ENCODE measurements at places on chromosomes 2 and 18.

- no peak for DNase-seq
These were observed 274.6 kb upstream of the CCDC68 start for GRCh38 chr18:55233857-55234256.

GRCh38 chr18:12857991-12858544, 26.0 kb downstream of the PTPN2 start:
- DNase-seq = no peak

DNA sequence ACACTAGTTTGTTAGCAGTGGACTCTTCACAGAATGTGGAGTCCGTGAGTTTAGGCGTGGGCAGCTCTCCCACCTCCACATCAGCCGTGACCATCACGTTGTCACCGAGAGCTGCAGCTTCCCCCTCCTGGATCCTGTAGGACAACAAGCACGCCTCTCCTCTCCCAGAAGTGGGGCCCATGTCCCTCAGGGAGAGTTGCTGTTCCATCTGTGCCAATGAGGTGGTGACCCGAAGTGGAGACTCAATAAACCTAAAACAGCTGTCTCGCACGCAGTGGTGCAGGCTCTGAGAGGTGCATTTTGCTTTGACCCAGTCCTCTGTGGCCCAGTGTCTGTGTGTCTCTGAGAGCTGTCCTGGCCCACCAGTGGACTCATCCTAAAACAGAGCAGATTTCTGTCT, 456.5 kb upstream of the SOX11 start:
- DNase-seq = no peak

DNA sequence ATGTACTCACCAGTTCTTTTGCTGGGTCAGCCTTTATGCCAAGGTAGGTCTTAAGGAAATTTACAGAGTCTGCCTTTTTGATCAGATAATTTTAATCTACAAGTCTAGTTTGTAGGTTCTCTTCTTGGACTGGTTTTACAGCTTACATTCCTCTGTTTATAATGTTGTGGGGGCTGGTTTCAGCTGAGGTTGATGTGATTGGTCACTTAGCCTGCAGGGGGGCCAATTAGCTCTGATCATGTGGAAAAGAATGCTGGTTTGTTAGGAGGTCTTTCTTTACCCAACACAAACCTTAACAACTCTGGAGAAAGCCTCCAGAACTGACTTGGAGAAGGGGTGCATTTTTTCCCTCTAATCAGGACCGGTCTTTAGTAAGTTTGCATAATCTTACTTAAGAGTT, at the start of gene KCNJ13:
TSS of gene KCNJ13 (minus strand) at position 131 of the 400 bp plus-strand sequence. CDS start 5,203 bp downstream, outside the sequence.
- no peak for DNase-seq

DNA sequence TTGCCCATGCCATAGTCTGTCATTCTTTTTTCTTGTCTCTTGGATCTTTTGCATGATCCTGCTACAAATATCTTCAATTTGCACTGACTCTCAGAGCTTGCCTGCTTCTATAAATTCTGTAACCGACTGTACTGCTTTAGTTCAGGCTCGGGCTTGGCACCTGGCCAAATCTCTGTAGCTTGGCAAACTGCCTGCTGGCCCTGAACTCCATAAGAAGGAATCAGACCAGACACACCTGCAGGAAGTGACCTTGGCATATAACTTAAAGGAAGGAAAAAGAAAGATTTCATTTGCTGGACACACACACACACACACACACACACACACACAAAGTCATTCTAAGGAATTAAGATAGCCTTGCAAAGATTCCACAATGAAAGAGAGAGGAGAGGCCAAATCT, 291.2 kb upstream of the DDX18 start:
- no peak for DNase-seq

DNA sequence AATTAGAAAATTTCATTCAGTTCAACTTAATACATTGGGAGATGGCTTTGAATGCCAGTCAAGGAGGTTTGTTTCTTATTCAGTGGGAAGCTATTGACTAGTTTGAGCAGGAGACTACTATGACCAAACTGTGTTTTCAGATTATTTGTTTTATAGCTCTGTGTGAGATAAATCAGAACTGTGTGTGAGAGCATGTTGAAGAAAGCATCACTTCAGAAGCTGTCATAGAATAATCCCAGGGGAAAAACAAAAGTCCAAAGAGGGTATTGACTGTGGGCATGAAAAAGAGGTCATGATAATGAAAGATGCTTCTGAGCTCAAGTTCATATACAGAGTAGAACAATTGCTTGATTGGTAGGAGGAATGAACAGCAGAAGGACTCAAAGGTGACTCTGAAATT, 160.6 kb downstream of the MAP2 start:
- DNase-seq = no peak

- DNase-seq = no peak
These were observed 4.2 kb upstream of the CTDSP1 start for GRCh38 chr2:218395456-218395825.

- no peak for DNase-seq
These were observed 191.6 kb downstream of the BABAM2 start for GRCh38 chr2:28082131-28082530.

DNA sequence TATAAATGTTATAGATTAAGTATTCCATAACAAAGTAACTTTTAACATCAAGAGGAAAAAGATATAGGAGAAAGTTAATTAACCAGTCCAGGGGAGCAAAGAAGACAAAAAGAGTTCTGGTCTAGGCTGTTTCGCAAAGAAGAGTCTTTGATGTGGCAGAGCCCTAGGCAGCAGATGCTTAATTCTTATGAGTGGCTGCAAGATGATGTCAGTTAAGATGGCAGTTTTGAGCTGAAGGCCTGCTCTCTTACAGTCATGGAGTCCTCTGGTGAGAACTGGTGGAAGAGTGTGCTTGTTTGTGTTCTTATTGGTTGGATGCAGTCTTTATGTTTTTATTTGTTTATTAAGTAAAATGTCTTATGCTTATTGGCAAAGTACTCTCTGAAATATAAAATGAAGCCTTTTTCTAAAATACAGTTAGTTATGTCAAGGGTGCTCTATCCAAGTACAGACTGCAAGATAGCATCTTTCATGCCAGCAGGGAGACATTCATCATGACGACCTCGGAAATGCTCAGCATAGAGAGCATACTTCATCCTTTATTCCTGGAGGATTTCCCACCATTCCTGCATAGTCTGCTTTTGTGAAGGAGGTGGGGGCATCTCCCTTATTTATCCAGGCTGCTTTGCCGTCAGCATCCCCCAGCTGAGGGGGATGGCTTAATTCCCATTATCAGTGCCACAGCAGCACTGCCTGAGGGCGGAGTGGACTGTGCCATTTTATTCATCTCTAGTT, 38.9 kb upstream of the SERPINE2 start:
- DNase-seq = no peak

DNA sequence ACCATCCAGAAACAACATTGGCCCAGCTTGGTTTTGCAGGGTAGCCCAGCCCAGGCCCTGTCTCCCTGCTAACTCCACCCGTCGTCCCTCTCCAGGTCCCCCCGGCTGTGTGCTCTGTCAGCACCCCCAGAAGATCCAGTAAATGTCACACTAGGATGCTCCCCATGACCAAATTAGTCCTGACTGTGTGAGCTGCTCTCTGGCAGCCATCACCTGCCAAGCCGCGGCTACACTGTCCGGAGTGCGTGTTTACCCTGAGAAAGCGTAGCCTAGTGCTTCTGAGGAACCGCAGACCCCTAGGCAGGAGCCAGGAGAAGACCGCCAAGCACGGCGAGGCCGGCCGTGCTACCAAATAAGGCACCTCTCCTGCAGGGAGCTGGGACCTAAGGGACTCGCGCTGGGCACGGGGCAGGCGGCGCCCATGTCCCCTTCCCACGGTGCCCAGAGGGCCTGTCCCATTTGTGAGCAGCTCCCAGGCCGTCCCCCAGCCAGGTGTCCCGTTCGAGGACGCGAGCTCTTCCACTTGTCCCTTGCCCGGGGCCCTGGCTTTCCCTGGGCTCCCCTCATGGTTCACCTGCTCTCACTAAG, 849.9 kb downstream of the RNF144A start:
- no peak for DNase-seq

DNA sequence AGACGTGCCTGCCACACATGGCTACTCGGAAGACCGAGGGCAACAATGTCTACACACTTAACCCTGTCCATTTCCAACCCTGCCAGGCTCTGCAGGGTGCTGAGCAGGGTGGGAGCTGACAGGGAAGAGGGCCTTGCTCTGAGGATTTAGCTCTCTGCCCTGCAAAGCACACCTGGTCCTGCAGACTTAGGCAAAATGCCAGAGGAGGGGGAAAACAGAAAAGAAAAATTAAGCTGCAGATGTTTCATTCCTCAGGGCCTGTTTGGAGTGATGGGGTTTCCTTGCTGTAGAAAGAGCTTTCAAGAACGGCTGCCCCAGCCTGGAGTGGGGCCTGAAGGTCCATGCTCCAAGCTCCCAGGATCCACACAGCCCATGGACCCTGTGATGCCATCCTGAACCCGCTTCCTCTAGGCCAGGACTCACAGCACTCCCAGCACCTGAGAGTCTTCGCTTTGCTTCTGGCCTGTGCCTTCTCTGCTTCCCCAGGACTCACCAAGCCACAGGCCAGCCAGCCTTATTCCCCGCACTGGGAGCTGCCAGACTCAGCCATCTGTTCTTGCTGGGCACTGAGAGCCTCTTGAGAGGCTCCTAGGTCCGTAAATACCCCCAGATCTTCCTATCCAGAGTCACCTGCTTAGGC, 9.1 kb upstream of the TEX51 start:
- no peak for DNase-seq

DNA sequence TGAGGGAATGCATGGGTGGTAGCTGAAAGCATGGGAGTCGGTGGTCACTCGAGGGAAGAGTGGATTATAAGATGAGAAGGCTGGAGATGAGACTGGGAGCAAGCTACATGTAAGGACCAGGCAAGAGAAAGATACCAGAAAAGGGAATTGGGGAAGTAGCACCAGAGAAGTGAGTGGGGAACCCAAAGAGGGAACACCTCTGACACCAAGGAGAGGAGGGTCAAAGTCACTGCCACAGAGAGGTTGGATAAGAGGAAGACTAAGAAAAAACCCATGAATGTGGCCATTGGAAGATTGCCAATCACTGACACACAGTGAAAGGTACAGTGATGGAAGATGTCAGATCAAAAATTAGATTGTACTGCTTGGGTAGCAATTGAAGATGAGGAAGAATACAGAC, 473.9 kb downstream of the BCL11A start:
- DNase-seq = no peak

GRCh38 chr2:63891488-63892030, 49.9 kb downstream of the UGP2 start:
- DNase-seq = no peak

GRCh38 chr2:233063269-233063975, 3.3 kb downstream of the INPP5D start:
- DNase-seq = peak; percentile 33

DNA sequence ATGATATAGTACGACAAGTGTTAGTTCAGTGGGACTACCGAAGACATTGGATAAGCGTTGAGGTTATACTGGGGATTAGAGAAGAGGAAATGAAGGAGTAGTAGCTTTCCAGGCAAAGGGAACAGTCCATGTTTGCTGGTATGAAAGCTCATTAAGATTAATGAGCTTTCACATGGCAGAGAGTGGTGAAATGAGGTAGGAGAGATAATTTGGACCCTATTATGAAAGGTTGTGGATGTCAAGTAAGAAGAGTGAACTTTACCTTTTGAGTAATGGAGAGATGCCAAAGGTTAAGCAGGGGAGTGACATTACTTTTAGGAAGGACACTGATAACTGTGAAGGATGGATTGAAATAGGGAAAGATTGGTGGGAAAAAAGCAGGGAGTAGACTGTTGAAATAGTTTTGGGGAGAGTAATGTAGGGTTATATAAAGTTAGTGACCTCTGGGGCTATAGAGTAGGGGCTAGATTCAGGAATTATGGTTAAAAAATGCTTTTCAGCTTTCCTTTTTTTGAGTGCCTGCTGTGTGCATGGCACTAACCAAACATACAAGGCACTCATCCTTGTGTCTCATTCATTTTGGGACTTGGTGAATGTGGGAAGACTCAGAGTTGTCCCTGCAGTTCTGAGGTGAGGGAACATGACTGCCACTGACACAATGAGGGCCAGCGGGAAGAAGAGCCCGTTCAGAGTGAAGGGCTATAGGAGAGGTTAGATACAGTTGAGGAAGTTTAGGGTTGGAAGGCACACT, 87.2 kb upstream of the STON1 start:
- DNase-seq = no peak

GRCh38 chr2:8571301-8571791, 110.5 kb upstream of the ID2 start:
- DNase-seq = no peak

- DNase-seq = no peak
These were observed 64.7 kb upstream of the RASGRP3 start for GRCh38 chr2:33411765-33412164.

DNA sequence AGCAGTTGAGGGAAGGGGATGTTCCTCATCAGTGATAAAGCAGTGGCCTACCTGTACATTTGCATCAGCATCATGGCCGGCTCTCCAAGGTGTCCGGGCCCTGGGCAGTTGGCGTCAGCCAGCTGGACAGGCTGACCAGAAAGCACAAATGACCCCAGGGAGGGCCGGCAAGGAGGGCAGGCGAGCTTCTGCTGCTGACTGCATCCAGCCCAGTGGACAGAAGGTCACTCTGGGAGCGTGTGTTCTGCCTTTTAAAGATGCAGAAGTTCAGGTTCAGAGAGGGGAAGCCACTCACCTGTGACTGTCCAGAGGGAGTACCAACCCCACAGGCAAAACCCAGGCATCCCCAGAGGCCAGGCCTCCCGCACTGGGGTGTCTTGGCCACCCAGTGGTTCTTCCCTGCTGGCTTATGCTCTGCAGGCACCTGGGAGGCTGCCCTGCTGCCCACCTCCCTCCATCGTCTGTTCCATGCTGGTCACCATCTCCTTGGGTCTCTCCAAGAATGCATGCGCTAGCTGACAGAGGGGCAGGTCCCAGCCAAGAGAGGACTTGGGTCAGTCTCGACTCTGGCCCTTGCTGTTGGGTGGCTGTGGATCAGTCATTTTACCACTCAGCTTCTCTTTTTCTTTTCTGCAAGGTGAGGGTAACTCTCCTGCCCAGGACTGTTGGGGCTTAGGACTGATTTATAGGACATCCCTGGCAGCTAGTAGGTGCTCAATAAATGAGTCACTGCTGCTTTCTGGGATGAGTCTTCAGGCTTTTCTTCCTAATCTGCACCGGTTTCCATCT, 89.9 kb downstream of the INHBB start:
- no peak for DNase-seq

GRCh38 chr2:126880817-126881216, 17.9 kb upstream of the TEX51 start:
- DNase-seq = no peak

GRCh38 chr2:234691214-234691575, 194.3 kb upstream of the ARL4C start:
- DNase-seq = no peak

DNA sequence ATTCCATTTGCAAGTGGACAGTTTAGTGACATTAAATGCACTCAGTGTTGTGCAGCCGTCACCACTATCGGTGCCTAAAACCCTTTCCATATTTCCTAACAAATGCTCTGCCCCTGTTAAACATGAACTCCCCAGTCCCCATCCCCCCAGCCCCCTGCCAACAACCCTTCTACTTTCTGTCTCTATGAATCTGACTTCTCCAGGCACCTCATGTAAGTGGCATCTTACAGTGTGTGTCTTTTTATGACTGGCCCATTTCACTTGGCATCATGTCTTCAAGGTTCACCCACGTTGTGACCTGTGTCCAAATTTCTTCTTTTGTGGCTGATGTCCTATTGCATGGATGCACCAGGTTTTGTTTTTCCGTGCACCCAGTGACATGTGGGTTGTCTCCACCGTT, 140.9 kb upstream of the GPC1 start:
- no peak for DNase-seq

- DNase-seq = no peak
These were observed 102.8 kb upstream of the TMEM18 start for GRCh38 chr2:780002-780401.
